CD4-positive, alpha-beta T cell (primary cell): ENCODE measurements at places on chromosomes 3 and 15.

DNA sequence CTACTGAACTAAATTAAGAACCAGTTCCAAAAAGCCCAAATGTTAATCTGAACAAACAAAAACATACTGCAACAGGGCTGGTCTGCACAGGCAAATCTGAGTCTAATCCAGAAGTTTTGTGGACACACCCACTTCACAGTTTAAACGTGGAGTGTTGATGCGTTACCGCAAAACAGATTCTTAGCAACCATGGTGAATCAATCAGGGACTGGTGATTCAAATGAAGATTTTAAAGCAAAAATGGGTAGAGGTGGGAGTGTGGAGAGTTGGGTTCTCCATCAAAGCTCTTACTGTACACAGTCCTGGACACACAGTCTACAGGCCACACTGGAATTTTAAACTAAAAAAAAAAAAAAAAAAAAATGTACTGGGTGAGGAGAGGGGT lies 5.2 kb downstream of the ANXA2 start:
- no peak for DNase-seq

GRCh38 chr3:18443665-18444594 lies 18.8 kb upstream of the SATB1 start:
- peak; percentile 5 for DNase-seq

- DNase-seq, result no peak
These were observed 4.4 kb downstream of the ZBTB38 start for GRCh38 chr3:141372656-141373055.

- DNase-seq, result no peak
These were observed 64.2 kb downstream of the TBC1D5 start for GRCh38 chr3:17678116-17678741.

DNA sequence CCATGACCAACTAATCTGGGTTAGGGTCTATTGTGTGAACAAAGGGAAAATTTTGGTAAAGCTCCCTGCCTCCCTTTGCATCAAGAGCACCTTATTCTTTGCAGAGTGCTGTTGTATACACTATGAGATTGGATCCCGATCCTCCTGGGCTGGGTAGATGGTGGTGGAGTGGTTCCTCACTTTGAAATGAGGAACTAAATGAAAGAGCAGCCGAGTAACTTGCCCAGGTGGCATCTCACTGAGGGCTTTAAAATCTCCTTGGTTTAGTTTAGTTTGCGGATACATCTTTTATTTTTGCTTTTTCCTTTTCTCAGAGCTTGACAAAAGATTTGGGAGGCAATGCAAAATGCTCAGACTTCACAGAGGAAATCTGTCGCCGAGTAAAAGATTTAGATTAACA lies 19.4 kb downstream of the IDH3A start:
- DNase-seq, result no peak

DNA sequence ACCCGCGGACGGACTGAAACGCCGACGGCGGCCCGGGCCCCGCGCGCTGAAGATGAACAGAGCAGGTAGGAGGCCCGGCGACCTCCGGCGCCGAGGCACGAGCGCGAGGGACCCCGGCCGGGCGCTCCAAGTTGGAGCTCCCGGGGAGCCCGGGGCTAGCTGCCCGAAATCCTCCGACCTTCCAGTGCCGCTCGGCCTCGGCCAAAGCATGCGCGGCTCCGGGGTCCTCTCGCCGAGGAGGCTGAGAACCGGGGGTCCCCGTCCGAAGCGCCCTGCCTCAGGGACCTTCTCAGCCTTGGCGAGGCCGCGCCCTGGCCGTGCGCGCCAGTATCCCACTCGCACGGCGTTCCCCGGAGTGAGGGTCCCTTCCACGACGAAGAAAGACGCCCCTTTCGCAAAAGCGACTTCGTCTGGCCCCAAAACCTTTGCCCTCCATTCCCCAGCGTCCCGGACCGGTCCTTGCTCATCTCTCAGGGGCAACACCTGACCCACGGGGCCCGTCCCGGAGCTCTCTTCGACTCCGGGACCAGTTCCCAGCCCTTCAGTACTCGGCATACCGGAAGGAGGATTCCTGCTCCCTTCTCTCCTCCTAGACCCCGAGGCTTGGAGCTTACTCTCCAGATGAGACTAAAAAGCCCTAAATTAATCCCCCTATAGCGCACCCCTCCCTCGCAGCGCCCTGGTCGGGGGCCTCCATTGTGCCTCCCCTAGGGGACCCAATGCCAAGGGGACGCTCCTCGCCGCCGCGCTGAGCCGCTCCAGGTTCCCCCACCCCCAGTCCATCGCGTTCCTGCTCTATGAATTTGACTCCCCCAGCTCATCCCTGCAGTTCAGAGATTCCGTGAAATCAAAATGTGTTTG lies 7.7 kb upstream of the FGD5 start:
- DNase-seq, result no peak

DNA sequence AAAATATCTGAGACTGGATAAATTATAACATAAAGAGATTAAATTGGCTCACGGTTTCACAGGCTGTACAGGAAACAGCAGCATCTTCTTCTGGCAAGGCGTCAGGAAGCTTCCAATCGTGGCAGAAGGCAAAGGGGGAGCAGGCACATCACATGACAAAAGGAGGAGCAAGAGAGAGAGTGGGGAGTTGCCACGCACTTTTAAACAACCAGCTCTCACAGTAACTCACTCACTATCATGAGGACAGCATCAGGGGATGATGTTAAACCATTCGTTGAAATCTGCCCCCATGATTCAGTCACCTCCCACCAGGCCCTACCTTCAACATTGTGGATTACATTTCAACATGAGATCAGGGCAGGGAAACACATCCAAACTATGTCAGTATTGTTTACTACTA lies 114.5 kb upstream of the SPATA16 start:
- DNase-seq, result no peak

- no peak for DNase-seq
These were observed 413.5 kb downstream of the CNTN3 start for GRCh38 chr3:74200952-74201351.

- DNase-seq, result no peak
These were observed 195.4 kb downstream of the GOLGA6L6 start for GRCh38 chr15:20346082-20346805.

- no peak for DNase-seq
These were observed 8.5 kb downstream of the MYZAP start for GRCh38 chr15:57600197-57600596.

DNA sequence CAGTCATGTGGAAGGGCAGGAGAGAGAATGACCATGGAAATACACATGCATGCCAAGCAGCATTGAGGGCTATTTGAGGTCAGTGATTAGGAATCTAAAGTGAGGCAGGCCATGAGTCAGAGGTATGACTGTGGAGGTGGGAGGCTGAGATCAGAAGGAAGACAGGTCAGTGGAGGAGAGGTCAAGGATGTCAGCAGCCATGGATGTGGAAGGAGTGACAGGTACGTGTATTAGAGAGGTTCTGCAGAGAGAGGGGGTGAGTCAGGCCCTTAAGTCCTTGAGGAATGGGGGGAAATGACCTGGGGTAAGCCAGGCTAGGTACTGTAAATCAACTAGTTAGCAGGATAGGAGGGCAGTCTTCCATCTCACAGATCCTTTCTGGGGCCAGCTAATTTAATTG lies 166.6 kb downstream of the ANO10 start:
- no peak for DNase-seq

- no peak for DNase-seq
These were observed at the start of gene ATP13A4 for GRCh38 chr3:193554811-193555210. TSS of gene ATP13A4 (minus strand) at chr3:193554895. CDS start at chr3:193554799, 96 bp downstream.

GRCh38 chr3:39637807-39638206 lies 170.3 kb downstream of the MOBP start:
- no peak for DNase-seq

- DNase-seq, result no peak
These were observed 157.9 kb downstream of the OSBPL10 start for GRCh38 chr3:31823184-31823583.

GRCh38 chr15:91135201-91136130 lies 35.4 kb downstream of the SV2B start:
- no peak for DNase-seq

- no peak for DNase-seq
These were observed 88.4 kb upstream of the PLSCR4 start for GRCh38 chr3:146339349-146339748.

DNA sequence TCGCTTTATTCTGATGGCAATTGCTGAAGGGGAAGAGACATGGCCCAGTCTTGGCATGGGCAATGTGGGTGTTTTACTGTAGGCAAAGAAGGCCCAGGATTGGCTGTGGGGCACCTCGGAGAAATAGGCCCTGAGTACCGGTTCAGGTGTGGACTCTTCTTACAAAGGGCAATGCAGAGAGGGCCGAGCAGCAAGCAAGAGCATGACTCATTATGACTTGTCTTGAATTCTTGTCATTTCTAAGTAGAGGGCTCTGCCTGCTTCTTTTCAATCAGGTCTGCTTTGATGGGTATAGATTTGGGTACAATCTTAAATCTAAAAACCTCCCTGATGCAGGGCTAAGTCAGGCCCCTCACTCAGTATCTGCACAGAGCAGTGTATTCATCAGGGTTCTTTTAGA lies 14.8 kb upstream of the BUB1B start:
- DNase-seq, result no peak

DNA sequence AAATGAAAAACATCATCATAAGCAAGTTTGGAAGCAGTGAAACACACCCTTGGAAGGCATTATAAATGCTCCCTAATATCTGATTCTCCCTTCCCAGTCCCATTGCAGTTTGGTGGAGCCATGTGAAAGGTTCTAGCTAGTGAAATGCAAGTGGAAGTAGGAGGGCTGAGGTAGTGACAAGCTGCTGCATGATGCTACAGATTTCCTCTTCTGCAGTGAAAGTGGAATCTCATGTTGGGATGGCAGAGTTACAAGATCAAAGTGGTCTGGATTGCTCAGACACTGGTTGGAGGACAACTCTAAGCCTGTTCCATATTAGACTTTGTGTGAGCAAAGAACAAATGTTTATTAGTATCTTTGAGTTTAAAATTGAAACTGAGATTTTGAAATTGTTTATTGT lies 3.3 kb upstream of the PDCD6IP start:
- no peak for DNase-seq

- DNase-seq, result no peak
These were observed at the start of gene COL8A1 for GRCh38 chr3:99638167-99638948. TSS of gene COL8A1 (plus strand) at chr3:99638594. CDS start at chr3:99790683, 152,089 bp downstream.

DNA sequence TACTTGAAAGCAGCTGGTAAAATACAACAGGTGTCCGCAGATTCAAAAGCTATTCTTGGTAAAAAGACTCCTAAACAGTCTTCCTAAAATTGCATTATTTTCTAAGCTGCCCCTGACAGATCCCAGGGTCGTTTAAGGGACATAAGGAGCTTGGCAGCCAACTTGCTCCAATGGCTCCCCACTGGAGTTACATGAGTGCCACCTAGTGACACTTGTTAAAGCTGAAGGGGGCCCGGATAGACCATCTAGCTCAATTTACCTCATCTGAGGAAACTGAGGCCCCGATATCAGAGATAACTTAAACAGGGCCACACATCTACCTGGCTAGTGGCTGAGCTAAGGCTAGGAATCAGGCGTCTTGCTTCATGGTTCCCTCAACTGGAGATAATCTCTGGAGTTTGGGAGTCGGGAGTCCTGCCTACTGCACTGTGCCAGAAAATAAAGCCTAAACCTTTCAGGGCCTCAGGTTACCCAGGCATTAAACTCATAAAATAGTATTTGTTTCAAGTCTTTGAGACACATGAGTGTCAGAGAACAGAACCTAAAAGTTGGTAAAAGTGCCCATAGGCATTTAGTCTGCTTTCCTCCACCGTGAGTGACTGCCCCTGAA lies 6.5 kb upstream of the TBC1D23 start:
- peak; percentile 30 for DNase-seq
